BE2C (cell line): ENCODE measurements at places on chromosomes 3 and 15.

- DNase-seq = no peak
These were observed 82.8 kb downstream of the PLXNA1 start for GRCh38 chr3:127065561-127066290.

DNA sequence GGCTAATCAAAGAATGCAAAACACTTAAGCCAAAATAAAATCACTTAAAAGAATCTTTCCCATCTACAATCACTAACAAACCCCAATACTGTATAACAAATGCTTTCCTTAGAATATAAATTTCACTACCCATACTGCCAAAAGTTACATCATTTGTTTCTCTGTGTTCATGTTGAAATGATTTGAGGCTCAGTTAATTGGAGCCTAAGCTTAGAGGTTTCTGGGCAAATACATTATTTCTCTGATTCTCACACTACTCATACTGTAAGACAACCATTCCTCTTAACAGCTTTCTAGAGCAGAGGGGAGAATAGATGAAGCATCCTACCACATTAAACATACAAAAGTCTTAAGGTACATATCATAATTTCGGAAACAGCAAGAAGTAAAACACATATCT, 2.1 kb downstream of the RIOX2 start:
- no peak for DNase-seq

GRCh38 chr3:81544385-81544784, 217.1 kb downstream of the GBE1 start:
- no peak for DNase-seq

- no peak for DNase-seq
These were observed 13.3 kb upstream of the CCR1 start for GRCh38 chr3:46221391-46221790.

DNA sequence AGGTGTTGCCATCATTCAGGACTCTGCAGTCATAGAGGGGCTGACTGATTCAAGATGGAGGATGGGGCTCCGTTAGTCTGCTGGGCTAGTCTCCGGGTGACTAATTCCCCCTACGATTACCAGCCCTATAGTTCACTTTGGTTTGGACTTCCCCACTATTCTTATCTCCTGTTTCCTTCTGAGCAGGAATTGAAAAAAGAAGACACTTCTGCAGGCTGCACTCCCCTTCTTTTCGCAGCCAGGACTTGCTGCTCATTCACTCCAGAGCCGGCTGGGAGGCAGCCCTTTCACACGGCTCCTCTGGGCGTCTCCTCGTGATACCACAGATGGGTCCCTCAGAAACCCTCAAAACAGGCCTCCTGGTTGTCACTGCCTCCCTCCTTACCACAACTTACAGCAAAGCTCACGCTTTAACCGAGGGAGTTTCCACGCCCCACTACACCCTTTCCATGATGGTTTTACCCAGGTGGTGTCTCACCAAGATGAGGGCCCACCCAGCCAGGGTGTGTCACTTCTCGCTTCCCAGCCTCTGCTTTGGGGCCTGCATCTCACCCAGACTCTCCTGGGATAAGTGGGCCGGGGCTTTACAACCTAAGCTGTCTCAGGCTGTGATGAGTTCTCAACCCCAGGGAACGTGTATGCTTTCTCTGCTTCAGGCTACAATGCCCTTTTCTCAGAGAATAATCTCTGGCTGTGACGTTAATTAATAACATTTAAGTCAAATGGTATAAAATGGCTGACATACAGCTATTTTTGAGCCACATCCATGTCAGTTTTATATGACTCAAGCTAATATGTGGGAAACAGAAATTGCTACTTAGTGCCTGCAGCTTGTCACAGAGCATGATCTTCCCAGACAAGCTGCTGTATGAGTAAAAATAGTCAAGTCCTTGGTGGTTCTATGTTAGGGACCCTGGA, 11.9 kb downstream of the CX3CR1 start:
- DNase-seq = no peak

DNA sequence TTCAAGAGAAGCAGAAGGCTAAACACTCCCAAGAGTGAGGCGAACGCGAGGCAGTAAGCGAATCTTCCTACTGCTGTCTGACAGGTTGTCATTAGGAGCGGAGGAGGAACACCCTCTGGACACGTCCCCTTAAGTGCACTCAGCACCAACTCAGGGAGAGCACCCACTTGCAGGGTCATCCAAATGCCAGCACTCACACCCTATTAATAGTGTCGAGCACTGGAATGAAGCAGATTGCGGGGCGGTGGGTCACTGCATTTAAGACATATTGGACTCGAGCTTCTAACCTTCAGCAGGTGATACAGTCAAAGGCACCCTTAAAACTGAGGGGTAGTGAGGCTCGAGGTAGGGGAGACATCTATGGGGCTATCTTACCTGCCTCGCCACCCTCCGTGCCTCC, 28.7 kb downstream of the SH3BP5 start:
- no peak for DNase-seq
